Stimulated activated CD8-positive, alpha-beta memory T cell treated with anti-CD3 and anti-CD28 coated beads, Interleukin-7, amount 100 ng/mL, for 4 hours (primary cell): ENCODE measurements at places on chromosomes 4 and X.

- DNase-seq = no peak
These were observed 442.5 kb upstream of the LCORL start for GRCh38 chr4:18463987-18464559.

- DNase-seq = no peak
These were observed 105.0 kb upstream of the ANXA3 start for GRCh38 chr4:78446619-78447018.

DNA sequence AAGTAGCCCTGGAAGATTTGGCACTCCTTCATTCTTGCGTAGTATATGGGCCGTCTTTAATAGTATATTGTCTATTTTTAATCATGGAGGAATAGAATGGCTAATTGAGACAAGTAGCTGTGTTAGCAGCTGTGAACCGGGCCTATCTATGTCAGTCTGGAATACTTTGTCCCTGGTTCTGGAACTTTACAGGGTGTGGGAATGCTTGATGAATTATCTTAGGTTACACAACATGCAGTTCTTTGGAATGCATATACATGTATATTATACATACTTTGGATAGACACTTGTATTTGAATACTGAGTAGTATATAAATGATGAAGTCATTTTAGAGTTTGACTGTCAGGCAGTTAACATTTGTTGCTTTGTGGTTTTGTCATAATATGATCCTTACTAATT is 37.4 kb downstream of the PDLIM5 start:
- DNase-seq = no peak

DNA sequence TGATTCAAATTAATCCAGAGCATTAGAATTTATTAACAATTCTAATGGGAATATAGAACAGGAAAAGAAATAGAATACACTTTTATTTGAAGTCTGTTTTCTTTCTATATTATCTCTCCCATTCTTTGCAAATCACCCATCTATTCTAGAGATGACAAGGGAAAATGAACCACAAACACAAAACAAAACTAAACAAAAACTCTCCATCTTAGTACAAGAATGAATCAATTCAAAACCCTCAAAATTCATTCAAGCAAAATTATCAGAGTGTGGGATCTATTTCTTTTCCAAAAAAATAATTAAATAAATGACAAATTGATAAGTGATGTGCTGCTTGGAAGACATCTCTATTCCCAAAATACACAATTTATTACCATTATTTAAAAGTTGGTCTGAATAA is 400.1 kb upstream of the NWD2 start:
- DNase-seq = no peak

- no peak for DNase-seq
These were observed 39.3 kb downstream of the PAGE1 start for GRCh38 chrX:49656533-49656932.

GRCh38 chrX:74493806-74494205 is 72.5 kb downstream of the SLC16A2 start:
- DNase-seq = no peak

GRCh38 chr4:2799971-2800690 is 7.2 kb downstream of the SH3BP2 start:
- DNase-seq = no peak

- no peak for DNase-seq
These were observed 2158.6 kb upstream of the TENM3 start for GRCh38 chr4:180084561-180084960.

- DNase-seq = no peak
These were observed 11.5 kb downstream of the ZFYVE28 start for GRCh38 chr4:2406920-2407319.

DNA sequence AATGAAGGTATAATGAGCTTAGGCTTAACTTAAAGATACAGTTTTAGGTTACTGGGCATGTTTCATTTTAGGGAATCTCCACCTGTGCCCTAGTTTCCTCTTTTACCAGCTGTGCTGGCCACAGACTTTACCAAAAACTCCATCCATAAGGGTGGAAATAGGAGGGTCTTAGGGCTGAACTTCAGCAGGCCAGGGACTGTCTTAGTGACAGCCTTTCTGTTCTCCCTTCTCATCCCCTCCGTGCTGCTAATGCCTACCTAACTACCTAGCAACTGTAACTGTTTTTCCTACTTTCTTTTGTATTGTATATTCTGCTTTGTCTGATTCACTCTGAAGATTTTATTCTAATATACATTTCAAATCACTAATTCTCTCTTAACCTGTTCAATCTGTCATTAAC is 1375.3 kb downstream of the PCDH18 start:
- DNase-seq = no peak

GRCh38 chrX:22276781-22277180 is 4.1 kb downstream of the CBLL2 start:
- no peak for DNase-seq

DNA sequence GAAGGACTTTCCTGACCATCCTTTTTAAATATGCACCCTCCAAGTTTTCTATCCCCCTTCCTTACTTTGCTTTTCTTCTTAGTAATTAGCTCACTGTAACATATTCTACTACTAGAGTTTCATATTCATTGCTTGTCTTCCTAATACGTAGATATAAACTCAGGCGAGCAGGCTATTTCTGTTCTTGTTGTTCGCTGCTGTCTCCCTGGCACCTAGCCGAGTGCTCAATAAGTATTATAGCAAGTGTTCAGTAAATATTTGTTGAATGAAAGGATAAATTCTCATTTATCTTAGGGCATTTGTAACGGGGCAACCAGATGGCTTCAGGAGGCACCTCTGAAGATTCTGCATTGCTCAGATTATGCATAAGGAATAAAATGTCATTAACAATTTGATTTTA is 6.8 kb upstream of the RHOH start:
- DNase-seq = no peak

- DNase-seq = no peak
These were observed 43.8 kb downstream of the PJA1 start for GRCh38 chrX:69121321-69122000.

DNA sequence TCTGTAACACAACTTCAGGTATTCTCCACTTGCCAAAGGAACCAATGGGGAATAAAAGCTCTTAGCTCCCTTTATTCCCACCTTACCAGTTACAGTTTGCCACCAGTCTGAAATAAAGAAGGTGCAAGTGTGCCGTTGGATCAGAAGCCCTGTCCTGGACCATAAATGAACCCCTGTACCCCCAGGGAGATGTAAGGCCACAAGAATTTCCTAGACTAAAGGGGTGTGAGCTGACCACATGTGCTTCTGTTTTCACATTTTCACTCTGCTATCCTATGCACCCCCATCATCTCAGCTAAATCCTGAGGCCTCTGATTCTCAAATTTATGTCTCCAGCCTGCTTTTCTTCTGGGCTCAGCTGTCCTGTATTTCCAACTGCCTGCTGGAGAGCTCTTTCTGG is 221.2 kb downstream of the SPRY1 start:
- no peak for DNase-seq

DNA sequence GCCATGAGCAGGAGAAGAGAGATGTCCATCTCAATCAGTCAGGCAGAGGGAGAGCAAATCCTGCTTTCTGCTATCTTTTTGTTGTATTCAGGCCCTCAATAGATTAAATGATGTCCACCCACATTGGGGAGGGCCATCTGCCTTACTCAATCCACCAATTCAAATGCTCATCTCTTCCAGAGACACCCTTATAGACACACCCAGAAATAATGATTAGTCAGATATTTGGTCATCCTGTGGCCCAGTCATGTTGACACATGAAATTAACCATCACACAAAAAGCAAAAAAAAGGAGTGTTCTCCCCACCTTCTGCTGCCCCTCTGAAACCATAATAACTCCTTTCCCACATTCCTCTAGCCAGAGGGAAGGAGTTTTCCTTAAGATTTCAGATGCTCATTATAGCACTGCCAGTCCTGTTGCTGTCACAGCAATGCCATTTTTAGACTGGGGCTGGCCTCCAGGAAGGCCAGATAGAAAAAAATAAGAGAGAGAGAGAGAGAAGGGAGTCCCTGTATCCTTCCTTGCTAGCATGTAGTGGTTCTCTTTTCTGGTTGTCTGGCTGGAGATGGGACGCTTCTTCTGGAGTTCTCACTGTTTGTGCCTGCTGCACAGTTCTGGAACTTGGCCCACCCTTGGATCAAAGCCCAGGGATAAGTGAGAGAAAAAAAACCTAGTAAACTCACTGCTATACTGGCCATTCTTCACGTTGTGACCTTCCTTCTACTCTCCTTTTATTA is 177.7 kb downstream of the RBM46 start:
- DNase-seq = no peak

DNA sequence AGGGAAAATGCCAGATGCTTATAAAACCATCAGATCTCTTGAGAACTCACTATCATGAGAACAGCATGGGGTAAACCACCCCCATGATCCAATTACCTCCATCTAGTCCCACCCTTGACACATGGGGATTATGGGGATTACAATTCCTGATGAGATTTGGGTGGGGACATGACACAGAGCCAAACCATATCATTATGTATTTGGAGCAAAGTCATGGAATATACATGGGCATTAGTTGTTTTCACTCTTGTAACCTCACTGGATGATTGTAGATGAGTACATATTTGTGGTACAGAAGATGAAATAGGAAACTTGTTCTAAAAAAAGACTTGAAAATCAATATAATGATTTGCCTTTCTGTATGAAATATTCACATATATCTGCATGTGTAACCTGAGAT is 674.5 kb upstream of the BOD1L1 start:
- DNase-seq = no peak

DNA sequence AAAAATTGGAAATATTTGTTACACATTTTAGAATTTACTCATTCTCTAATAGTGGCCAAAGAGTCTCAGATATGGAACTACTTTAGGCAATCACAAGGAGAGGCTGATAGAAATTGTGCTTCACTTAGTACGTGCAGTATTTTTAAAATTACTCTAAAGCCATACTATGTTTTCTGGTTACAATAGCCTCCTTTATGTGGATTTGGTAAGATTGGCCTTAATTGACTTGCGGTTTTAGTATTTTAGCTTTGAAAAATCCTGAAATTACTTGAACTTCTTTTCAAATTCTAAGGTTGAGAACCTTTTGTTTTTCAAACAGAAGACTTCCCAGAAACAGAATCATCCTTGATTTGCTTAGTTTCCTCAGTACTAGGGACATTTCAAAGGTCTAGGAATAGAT is 215.2 kb downstream of the SLC4A4 start:
- DNase-seq = no peak

DNA sequence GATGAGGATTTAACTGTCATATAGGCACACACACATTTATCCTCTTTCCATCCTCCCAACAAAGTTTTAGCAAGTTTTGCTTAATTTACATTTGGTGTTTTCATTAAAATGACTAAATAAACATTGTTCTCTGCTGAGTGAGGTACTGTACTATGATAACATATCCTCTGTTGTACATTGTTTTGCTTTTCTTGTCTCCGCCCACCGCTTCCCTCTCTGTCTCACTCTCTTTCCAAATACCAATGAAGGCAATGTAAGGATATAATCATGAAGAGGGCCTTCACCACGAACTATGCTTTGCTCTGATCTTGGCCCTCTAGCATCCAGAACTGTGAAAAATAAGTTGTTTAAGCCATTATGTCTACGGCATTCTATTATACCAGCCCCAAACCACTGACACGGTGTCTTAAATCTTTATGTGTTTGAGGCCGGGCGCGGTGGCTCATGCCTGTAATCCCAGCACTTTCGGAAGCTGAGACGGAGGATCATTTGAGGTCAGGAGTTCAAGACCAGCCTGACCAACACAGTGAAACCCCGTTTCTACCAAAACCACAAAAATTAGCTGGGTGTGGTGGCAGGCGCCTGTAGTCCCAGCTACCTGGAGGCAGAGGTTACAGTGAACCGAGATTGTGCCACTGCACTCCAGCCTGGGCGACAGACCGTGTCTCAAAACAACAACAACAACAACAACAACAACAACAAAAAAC is 65.3 kb downstream of the HPRT1 start:
- DNase-seq = no peak

DNA sequence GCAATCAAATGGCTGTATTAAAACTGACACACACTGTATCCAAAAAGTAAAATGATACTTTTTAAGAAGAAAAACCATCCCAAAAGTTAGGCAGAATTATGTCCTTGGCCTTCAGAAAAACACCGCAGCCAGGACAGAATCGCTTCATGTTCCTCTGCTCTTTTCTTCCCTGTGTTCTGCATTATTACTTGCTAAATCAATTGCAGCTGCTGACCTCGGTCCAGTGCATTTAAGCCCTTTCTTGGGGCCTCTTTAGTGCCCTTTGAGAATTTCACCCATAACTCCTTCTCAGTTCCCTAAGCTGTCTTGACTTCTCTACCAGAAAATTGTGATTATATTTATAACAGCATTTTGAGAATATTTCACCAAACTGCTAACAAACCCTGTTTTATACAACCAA is 696.9 kb downstream of the PCDH7 start:
- no peak for DNase-seq

DNA sequence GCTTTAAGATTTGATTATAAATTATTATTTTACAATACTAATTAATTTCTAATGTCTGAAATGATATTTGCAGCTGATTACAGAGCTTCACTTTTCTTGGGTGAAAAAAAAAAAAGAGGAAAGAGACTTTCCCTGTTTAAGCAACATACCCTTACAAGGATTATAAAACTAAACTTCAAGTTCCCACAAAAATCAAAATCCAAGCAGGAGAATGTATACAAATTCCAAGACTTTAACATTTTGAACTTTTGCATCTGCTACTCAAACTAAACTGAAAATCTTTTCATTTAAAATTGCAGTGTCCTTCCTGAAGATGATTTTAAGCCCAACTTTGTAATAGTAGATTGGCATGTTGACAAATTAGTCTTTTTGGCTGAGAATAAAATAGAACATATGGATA is 742.4 kb upstream of the INTU start:
- DNase-seq = no peak

DNA sequence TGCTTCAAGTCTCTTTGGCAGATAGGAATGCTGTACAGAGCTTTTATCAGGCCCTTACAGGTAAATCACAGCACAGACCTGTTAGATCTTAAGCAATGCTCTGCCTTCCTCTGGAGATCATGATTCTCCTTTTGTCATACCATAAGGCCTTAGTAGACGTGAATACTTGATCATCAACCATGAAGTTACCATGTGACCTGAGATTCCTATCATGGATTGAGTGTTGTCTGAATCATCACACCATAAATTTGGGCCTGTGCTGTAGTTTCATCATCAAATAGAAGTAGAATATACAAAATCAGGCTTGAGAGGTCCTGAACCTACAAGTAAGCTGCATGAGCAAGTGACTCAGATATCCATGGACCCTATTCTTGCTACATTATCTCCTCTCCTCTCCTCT is 466.8 kb upstream of the INTU start:
- DNase-seq = no peak

DNA sequence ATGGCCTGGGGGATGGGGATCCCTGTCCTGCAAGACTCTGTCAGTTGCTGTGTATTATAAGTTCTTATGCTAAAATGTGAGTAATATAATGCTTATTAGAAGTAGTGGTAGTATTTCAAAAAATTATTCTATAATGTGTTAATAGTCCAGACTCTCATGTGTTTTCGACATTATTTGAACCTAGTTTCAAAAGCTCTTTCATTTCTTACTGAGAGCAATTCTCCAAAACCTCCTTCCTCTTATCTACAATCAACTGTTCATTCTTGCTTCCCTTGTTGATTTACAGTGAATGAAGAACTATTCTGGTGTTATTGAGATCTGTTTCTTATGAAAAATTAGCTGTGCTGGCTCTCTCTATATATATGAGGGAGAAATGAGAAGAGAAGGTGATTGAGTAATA is 32.9 kb upstream of the PTPN13 start:
- no peak for DNase-seq

GRCh38 chr4:146142768-146143167 is 32.8 kb upstream of the LSM6 start:
- no peak for DNase-seq
